Psoas muscle (tissue), 8 donors: ENCODE measurements at places on chromosomes 4 and X. TPM values are rescaled to one million over a fixed set of nuclear protein-coding genes. Genes with fewer than 3 reads are reported as not detected.

Gene SOWAHB
- 0.03 TPM for polyA plus RNA-seq

Gene SH3D19
- 13.4 TPM for polyA plus RNA-seq

Gene MGAT4D
- not detected for polyA plus RNA-seq

Gene CLCN5
- 1.9 TPM for polyA plus RNA-seq

Gene ARX
- polyA plus RNA-seq = 3.0 TPM
